ENCODE measurements at places on chromosomes 5 and 9. TPM values are rescaled to one million over a fixed set of nuclear protein-coding genes. Genes with fewer than 3 reads are reported as not detected.

GRCh38 chr9:120846906-120847305, 4.2 kb upstream of the PSMD5 start:
- H3K36me3 ChIP-seq = peaks cover 3% of the 10 kb centered on the region
- H3K27me3 ChIP-seq = no peaks in the 10 kb centered on the region
- H3K4me1 ChIP-seq = peaks cover 20% of the 10 kb centered on the region
- H3K27ac ChIP-seq = peak overlapping the region; percentile 70
- no peak overlapping the region for H3K4me3 ChIP-seq

GRCh38 chr5:135979510-135979909, 24.7 kb upstream of the LECT2 start:
- H3K4me3 ChIP-seq = no peak overlapping the region
- no peak overlapping the region for H3K27ac ChIP-seq
- no peak for DNase-seq
- H3K27me3 ChIP-seq = peaks cover 30% of the 10 kb centered on the region

DNA sequence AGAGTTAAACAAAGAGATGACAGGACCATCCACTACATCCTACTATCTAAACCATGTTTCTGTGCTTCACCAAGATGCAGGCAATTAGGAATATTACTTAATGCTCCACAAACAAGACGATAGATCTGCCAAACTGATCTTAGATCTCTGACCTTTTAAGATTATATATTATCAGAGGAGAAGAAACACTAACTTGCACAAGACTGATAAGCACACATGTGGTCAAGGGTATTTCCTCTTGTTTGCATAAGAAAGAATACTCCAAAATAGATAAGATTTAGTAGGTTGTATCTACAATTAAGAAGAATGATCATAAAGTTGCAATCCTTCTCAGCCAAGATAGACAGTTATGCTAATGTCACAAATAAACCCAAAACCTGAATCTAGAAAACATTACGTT, 601.0 kb upstream of the ACO1 start:
- H3K27me3 ChIP-seq = no peaks in the 10 kb centered on the region
- DNase-seq = no peak
- H3K4me3 ChIP-seq = no peak overlapping the region
- H3K27ac ChIP-seq = no peak overlapping the region
- peaks cover 7% of the 10 kb centered on the region for H3K36me3 ChIP-seq
- H3K4me1 ChIP-seq = no peaks in the 10 kb centered on the region

EQTN gene
- 1.1 TPM for total RNA-seq

HSPA5 gene
- total RNA-seq = 287 TPM

DNA sequence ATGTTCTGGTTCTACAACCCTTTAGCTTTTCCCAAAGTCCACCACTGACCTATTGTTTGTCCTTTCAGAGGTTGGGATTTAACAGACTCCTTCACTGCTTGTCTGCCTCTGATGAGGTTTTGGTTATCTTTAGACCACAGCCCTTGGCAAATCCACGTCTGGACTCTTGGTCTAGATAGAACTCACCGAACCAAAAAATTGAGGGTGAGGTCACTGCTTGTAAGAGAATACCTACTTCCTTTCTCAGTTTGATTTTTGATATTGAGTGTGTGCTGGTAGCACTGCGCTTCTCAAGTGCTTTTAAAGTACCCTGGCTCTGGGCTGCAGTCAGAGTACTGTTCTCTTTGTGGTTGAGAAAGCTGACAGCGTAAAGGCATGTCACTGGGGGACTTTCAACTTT, 61.7 kb downstream of the JMY start:
- H3K4me1 ChIP-seq = peaks cover 14% of the 10 kb centered on the region
- H3K36me3 ChIP-seq = peaks cover 12% of the 10 kb centered on the region
- no peaks in the 10 kb centered on the region for H3K27me3 ChIP-seq
- DNase-seq = no peak

TMEM215 gene
- total RNA-seq = not detected

RCL1 gene
- 18.7 TPM for total RNA-seq

DNA sequence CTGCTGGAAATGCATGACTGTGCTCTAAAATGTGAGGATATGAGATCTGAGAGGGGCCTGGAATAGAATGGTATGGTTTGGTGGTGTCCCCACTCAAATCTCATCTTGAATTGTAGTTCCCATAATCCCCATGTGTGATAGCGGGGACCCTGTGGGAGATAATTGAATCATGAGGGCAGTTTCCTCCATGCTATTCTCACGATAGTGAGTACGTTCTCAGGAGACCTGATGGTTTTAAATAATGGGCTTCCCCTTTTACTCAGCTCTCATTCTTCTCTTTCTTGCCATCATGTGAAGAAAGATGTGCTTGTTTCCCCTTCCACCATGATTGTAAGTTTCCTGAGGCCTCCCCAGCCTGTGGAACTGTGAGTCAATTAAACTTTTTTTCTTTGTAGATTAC, 133.6 kb upstream of the ADAMTS16 start:
- no peak overlapping the region for H3K27ac ChIP-seq
- no peak for DNase-seq
- no peaks in the 10 kb centered on the region for H3K27me3 ChIP-seq
- H3K4me1 ChIP-seq = no peaks in the 10 kb centered on the region
- H3K36me3 ChIP-seq = no peaks in the 10 kb centered on the region

GRCh38 chr9:116005205-116005604, 148.4 kb upstream of the PAPPA start:
- H3K27me3 ChIP-seq = no peaks in the 10 kb centered on the region
- H3K27ac ChIP-seq = no peak overlapping the region
- H3K4me1 ChIP-seq = no peaks in the 10 kb centered on the region

DNA sequence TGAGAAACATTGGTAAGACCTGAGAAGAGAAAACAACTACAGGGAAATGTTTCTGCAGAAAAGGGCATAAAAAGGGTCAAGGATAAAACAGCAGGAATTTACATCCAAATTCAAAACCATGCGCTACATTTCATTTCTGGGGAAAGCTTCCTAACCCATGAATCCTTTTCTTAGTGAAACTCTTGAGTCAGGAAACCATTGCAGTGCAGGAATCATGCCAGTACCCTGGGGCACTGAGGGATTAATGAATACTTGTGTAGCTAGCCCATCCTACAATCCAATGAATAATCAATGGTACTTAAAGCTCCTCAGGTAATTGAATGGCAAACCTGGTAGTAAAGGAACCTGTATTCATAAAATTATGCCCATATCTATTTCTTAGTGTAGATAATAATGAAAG, 580.5 kb downstream of the TLE1 start:
- no peak for DNase-seq
- no peaks in the 10 kb centered on the region for H3K36me3 ChIP-seq
- H3K27ac ChIP-seq = no peak overlapping the region
- no peak overlapping the region for H3K4me3 ChIP-seq
- H3K27me3 ChIP-seq = peaks cover 7% of the 10 kb centered on the region

DNA sequence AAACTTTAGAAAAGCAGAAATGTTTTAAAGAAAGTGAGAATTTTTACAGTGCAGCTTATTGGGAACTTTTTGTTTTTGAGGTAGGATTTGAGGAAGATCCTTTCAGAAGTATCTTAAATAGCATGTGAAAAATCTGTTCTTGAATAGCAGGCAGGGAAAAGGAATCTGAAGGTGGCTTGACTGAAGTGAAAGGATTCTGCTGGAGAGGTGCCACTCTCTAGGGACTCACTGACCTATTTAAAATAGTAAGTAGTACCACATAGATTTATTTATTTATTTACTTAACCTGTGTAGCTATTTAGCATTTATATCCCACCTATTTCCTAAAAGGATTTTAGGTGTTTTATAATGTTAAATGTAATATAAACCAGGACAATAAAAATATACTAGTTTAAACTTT, 69.1 kb downstream of the NIPBL start:
- no peaks in the 10 kb centered on the region for H3K36me3 ChIP-seq
- peaks cover 12% of the 10 kb centered on the region for H3K4me1 ChIP-seq
- no peak overlapping the region for H3K27ac ChIP-seq
- no peak for DNase-seq
- H3K4me3 ChIP-seq = no peak overlapping the region
- H3K27me3 ChIP-seq = no peaks in the 10 kb centered on the region

DNA sequence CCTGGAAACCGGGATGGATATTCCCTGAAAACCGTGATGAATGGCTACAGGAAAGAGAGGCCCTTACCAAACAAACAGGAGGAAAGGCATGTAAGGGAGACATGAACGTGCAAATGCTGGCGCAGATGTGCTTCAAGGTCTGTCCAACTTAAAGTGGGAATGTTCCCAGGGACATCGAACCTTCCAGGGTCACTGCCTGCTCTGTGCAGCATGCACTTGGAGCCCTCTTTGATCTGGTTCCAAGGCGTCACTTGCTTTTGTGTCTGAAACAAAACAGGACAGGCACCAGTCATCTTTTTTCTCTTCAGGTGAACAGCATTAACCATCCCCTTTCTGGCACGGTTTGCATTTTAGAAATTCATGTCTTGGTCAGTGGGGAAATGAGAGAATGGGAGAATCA, 479.4 kb downstream of the RASEF start:
- peaks cover 6% of the 10 kb centered on the region for H3K4me1 ChIP-seq
- H3K4me3 ChIP-seq = no peak overlapping the region
- peaks cover 4% of the 10 kb centered on the region for H3K36me3 ChIP-seq
- DNase-seq = no peak

GRCh38 chr5:96597438-96598020, 64.6 kb upstream of the CAST start:
- H3K36me3 ChIP-seq = no peaks in the 10 kb centered on the region
- peaks cover 4% of the 10 kb centered on the region for H3K27me3 ChIP-seq
- H3K27ac ChIP-seq = no peak overlapping the region
- no peak overlapping the region for H3K4me3 ChIP-seq
- H3K4me1 ChIP-seq = no peaks in the 10 kb centered on the region

HAND1 gene
- total RNA-seq = 0.44 TPM

DNA sequence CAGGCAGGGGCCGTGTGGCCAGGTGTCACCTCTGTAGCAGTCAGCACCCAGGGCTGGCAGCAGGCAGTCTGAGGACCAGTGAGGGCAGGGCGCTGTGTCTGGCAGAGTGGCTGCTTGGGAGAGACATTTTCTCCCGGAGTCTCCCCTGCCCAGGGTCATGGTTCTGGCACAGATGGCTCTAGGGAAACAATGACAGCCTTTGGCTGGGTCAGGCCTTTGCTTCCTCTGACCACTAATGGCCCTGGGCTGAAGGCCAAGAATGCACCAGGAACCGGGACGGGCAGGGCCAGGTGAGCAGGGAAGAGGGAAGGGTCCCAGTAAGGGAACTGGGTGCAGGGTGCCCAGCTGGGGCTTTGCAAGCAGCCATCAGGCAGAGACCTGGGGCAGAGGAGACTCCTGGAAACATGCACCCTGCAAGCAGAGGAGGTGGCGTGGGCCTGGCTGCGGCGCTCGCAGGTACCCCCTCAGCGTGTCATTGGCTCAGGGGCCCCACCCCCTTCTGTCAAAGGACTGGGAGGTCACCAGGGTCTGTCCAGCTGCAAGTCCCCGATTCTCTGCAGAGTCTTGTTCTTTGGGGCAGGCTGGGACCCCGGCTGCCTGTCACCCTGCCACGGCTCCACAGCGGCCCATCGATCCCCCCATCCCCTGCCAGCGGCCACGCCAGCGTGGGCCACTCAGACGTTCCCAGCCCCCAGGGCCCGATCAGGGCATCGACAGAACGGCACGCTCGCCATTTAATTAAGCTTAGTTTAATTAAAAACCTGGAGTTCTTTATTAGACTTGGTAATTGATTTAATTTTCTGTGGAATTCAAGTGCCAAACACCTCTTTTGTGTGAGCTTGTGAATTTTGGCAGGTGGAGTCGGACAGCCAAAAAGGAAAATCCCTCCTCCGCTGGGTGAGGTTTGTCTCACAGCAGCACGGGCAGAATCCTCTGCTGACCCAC, 18.9 kb upstream of the TMEM250 start:
- peaks cover 11% of the 10 kb centered on the region for H3K27me3 ChIP-seq
- H3K36me3 ChIP-seq = no peaks in the 10 kb centered on the region
- peaks cover 7% of the 10 kb centered on the region for H3K4me1 ChIP-seq

N4BP3 gene
- total RNA-seq = 2.4 TPM

All from progenitor cell of endocrine pancreas (in vitro differentiated cells).